ENCODE measurements at places on chromosomes 2 and 18.

DNA sequence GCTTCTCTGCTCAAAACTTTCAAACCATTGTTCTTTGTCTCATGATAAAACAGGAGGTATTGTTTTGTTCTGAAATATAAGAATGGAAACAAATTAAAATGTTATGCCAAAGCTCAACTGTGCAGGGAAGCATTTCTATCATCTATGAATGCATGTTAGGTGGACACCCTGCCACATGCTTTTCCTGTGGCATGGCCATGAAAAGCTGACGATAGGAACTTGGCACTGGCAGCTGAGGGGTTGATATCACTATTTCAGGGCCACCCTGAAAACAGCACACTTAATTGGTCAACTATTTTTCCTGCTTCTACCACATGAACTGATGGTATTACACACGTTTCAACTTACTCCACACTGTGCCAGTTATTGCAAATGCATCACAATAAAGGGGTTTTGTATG, 157.3 kb downstream of the MREG start:
- no peak for DNase-seq

GRCh38 chr2:180716186-180717180, 263.9 kb upstream of the UBE2E3 start:
- DNase-seq = no peak

DNA sequence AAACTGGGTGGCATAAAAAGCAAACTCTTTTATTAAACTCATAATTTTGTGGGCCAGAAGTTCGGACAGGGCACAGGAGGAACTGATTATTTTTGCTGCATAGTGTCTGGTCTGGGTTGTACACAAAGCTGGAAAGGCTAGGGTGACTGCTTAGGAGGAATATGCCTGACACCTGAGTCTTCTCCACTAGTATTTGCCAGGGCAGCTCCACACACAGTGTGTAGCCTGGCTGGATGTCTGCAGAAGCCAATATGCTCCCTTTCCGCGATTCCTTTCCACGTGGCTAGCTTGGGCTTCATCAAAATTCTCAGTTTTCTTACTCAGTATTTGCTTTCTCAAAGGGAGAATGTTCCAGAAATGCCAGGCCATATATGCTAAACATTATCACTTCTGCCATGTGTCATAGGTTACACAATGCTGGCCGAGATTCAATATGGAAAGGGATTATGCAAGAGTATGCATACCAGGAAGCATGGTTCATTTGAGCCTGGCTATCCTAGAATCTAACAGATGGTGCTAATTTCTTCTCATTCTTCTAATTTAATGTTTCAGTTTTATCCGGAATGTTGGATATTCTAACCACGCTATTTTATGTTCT, 142.7 kb upstream of the DOK6 start:
- DNase-seq = no peak

- no peak for DNase-seq
Measured at GRCh38 chr2:46097714-46098480, 199.3 kb upstream of the EPAS1 start.

DNA sequence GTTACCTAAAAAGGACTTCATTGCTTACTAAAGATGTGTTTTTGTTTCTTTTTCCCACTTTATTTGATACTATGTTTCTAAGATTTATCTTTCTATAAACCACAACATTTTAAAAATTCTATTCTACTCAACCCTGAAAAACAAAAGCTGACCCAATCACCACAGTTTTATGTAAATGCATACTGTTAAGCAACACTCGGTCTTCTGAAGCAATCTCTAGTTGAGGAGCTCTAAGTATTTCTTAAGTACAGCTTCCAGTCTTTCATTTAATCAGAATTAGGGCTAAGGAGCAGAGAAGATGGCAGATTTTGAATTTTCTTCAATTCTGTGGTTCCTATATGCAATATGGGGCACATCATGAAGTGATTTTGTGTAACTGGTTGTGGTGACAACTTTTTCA, 72.2 kb upstream of the SLC4A10 start:
- DNase-seq = no peak

- no peak for DNase-seq
Measured at GRCh38 chr2:85033388-85033787, 62.4 kb downstream of the KCMF1 start.

- DNase-seq = no peak
Measured at GRCh38 chr18:28523758-28524475, 347.0 kb upstream of the CDH2 start.
